Fibroblast of skin of back (primary cell): ENCODE measurements at places on chromosomes 12 and 14.

- no peak for DNase-seq
Measured at GRCh38 chr12:76786986-76787385, 23.1 kb downstream of the ZDHHC17 start.

DNA sequence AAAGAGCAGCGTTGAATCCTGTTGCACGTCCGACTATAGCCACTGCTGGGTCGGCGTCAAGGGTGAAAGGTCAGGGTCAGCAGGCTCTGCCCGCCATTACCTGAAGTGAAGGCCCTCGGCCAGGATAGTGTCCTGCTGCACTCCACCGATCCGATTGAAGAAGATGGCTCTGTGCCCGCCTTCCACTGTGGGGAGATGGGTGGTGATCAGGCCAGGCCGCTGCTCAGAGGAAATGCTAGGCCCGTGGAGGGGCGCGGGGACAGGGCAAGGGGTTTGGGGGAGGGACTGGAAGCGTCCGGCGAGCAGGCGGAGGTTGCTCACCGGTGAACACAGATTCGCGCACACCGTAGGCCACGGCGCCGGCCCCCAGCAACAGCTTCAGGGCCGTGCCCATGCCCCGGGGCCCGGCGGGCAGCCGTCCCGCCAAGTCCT, 352 bp downstream of the PHB2 start:
- DNase-seq, result no peak

GRCh38 chr14:87449016-87449415, 544.0 kb downstream of the GALC start:
- DNase-seq, result no peak

- no peak for DNase-seq
Measured at GRCh38 chr12:94123127-94123526, 25.2 kb upstream of the PLXNC1 start.

GRCh38 chr14:68305738-68306137, 486.2 kb downstream of the RAD51B start:
- DNase-seq, result no peak

DNA sequence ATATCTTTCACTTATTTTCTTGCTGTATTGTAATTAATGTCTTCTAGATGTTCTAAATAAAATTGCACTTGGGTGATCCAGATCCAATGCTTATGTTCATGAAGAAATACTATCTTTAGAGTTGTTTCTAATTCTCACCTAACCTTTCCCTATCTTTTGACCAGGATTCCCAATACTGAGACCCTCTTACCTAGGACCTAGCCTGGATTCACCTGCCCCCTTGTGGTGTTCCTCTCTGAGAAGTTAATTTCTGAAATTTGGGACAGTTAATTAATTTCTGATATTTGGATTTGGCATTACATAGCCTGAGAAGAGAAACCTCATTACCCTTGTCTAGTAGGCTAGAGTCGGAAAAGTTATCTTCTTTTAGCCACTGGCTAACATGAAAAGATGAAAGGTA, 29.5 kb downstream of the FOXA1 start:
- DNase-seq, result no peak

GRCh38 chr14:55131370-55132137, 2.5 kb downstream of the LGALS3 start:
- DNase-seq, result no peak

DNA sequence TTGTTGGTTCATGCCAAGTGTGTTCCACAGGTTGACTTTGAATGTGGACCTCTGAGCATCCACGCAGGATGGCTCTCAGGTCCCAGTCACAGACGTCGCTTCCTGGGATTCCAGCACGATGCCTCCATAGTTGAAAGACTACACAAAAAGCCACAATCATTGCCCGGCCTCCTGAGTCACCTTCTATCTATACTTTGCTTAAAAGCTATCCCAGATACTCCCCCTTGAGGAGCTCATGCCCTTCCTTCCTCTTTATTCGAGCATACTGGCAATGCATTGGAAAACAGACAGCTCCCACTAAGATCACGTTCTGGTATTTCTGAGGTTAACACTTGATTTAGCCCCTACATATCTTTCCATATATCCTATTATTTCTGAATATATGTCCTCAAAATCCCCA, 40.1 kb downstream of the ZNF664 start:
- DNase-seq, result no peak

DNA sequence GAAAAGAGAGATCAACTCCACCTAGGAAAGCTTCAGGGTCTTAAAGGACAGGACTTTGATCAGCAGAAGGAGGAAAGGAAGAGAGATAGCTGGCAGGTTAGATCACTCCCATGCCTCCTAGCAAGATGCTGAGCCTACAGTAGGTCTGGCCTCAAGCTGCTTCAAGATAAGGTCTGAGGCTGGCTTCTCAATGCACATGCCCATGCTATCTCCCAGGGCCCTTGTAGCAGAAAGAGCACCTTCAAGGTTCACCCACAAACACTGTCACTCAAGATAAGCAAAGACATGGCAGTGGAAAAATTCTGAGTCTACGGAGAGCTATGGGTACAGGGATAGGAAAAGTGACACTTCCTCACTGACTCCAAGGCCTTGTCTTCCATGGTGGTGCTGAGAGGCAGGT, 14.3 kb downstream of the REM2 start:
- DNase-seq, result no peak

DNA sequence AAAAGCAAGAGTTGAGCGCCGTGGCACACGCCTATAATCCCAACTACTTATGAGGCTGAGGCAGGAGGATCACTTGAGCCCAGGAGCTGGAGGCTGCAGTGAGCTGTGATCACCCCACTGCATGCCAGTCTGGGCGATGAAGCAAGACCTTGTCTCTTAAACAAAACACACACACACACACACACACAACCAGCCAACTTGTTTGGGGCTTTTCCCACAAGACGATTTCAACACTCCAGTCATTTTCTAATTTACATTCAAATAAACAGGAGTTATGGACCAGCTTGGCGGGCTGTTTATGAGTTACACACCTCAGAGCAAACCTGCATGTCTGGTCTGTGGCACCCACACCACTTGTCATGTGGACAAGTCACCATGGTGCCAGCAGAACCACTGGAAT, 6.7 kb downstream of the GLTP start:
- no peak for DNase-seq

GRCh38 chr12:26341491-26341890, 146.1 kb downstream of the SSPN start:
- DNase-seq, result no peak

DNA sequence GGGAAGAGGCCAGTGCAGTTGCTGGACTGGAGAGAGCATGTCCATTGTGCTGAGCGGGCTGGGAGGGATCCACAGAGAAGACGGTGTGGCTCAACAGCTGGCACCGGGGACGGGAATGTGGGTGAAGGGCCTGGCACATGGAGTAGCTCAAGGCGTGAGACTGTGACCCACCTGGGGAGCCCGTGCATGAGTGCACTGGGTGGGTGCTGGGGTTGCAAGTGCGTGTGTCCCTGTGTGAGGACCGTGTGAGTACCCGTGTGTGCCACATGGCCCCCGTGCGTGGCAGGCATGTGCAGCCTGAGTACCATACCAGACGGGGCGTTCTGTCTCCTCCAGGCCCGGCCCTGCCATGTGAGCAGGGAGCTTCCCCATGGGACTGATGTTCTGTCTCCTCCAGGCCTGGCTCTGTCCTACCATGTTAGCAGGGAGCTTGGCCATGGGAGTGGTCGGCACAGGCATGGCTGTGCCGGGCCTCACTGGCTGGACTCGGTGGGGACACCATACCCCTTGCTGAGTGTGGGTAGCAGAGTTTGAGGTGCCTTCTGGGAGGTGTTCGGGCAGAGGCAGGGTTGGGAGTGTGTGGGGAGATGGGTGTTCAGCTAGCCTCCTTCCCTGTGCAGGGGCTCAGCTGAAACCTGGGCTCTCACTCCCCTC, 234.4 kb downstream of the TMEM121 start:
- no peak for DNase-seq

GRCh38 chr14:76834241-76834661, 8.0 kb downstream of the LRRC74A start:
- no peak for DNase-seq

DNA sequence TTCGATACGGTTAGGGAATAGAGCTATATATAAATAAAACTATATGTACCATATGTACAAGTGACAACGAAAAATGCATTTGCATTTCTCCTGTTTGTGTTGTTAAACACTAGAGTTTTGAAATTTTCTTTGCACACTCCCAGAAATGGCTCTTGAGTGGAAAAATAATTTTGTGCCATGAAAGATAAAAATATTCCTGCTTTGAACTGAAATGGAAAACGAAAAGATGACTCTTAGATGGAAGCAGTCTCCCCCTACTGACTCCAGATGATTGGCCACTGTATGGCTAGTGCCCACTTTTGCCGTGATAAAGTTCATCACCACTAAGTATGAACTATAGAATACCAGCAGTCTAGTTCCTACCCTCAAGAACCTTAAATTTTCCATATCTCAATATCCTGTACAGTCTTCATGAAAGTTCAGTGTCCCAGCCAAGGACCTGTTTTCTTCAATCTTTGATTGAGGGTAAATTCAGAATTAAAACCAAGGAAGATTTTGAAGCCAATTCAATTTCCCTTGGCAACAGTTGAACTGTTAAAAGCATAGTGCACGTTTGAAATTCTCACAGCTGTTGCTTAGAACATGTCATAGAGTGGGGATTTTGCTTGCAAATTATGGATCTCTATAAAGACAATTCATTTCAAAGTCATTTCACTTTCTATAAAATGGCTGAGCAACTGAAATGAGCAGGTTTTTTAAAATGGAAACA, 1.6 kb upstream of the PPP2R5E start:
- DNase-seq, result peak; percentile 24

DNA sequence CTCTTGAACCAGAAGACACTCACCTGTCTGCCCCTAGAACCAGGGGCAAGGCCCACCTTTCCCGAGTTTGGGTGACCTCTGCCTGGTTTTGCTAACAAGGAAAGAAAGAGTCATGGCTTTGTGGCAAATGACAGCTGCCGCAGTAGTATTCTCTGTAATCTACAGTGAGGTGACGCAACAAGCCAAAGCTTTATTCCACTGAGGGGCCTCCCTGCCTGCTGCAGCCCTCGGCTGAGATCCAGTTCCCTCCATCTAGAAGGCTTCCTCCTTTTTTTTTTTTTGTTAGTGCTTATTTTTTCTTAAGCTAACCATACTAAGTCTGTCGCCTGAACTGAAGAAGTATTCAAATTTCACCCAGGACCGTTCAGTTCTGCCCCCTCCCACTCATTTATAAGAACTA, 142.3 kb upstream of the TMCC3 start:
- DNase-seq, result no peak

GRCh38 chr12:12979731-12980259, 20.3 kb downstream of the HEBP1 start:
- peak; percentile 99 for DNase-seq

DNA sequence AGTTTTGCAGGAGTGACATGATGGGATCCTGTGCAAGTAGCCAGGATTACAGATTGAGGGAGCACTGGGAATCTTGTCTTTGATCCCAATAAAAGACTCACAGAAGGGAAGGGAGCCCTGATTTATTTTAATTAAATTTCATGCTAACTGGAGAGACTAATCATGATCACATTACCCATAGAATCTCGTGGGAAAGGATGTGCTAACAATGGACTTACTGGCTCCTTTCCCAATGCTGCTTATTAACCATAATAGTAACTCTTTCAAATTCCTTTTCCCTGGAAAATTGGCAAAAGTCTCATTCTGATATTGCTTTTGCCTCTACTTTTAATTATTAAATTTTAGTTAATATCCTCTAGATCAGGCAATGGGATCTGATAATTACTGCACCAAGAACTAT, 174.8 kb upstream of the AVPR1A start:
- no peak for DNase-seq

DNA sequence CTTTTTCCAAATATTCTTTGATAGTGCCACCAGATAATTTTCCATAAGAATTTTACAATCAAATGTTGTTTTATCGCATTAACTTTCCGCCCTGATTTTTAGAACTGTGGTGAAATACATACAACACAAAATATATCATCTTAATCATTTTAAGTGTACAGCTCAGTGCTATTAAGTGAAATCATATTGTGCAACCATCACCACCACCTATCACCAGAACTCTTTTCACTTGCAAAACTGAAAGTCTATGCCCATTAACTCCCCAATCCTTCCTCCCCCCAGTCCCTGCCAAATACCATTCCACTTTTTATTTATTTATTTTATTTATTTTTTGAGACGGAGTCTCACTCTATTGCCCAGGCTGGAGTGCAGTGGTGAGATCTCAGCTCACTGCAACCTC, 36.6 kb downstream of the CDKL1 start:
- no peak for DNase-seq

- DNase-seq, result no peak
Measured at GRCh38 chr12:74152370-74152769, 385.3 kb upstream of the ATXN7L3B start.

- no peak for DNase-seq
Measured at GRCh38 chr12:52346593-52346992, 20.7 kb downstream of the KRT85 start.

GRCh38 chr12:57592551-57593165, 1.7 kb downstream of the PIP4K2C start:
- DNase-seq, result peak; percentile 25

GRCh38 chr12:67648521-67649260, at the start of gene DYRK2:
DYRK2 (plus strand) TSS chr12:67648745; CDS start chr12:67649134, 389 bp downstream.
- peak; percentile 84 for DNase-seq

- DNase-seq, result no peak
Measured at GRCh38 chr12:47549258-47549657, 156.6 kb downstream of the RPAP3 start.

GRCh38 chr12:54196396-54196795, 7.6 kb upstream of the SMUG1 start:
- no peak for DNase-seq

DNA sequence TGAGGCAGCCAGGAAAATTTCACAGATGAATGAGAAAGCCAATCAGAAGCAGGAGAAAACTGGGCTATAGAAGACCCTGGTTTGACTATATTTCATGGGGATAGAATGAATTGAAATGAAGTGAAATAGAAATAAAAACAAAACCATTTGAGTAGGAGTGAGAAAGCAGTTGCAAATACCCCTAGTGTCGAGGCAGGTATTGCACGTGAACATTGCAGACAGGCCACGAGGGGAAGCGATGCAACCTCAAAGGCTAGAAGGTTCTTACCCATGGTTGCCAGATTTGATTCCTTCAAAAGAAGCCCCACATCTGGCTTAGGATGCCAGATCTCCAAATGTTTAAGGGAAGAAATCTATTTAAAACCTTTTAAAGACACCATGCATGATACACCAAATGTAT, 648.9 kb downstream of the VRK1 start:
- DNase-seq, result no peak

GRCh38 chr12:47314996-47315395, 235.2 kb upstream of the AMIGO2 start:
- DNase-seq, result no peak

DNA sequence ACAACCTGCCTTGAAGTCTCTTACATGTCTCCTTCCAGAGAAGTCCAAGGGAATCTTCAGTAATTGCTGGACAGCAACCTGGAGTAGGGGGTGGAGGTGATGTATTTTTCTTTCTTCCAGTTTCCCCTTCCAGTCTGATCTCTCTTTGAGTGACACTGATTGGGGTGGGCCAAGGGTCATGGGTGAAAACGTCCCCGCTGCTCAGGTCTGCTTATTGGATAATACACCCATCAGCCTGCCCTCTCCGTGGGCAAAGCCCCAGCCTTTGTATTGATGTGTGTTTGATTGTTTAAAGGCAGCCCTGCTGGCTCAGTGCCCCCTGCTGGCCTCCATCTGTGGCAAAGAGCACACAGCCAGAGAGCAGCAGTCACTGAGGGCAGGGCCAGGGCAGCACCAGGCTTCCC, 35.7 kb upstream of the ATP2A2 start:
- peak; percentile 4 for DNase-seq
